HFF-Myc (cell line): ENCODE measurements at places on chromosomes 11 and 22.

DNA sequence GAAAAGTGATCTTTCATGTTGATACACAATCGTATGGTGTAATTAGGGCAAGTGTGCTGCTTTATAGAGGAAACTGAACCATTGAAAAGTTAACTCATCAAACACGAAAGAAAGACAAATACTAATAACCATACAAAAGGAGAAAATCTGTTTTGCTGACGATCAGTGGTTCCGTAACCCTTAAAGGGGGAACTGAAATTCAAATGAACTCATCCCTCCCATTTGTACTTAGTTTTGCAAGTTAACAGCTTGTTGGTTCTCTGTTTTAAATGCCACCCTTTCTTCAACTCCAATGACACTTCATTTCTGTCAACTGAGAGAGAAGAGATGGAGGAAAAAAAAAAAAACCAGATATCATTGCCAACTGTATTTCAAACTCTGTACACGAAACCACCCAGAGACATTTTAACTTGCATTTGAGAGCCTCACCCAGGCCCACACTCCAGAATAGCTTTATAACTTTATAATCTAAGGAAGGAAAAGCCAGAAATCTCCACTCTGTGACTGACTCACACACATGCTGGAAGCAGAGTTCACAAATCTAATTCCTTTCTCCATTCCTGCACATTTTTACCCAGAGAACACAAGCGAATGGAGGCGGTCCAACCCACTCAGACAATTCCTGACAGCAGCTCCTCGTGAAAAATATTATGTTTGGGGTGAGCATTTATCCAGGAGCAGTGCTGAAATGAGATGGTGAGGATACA, 17.4 kb upstream of the CSNK2A3 start:
- DNase-seq: no peak

- no peak for DNase-seq
Measured at GRCh38 chr11:113392236-113392921, 4.8 kb downstream of the ANKK1 start.

DNA sequence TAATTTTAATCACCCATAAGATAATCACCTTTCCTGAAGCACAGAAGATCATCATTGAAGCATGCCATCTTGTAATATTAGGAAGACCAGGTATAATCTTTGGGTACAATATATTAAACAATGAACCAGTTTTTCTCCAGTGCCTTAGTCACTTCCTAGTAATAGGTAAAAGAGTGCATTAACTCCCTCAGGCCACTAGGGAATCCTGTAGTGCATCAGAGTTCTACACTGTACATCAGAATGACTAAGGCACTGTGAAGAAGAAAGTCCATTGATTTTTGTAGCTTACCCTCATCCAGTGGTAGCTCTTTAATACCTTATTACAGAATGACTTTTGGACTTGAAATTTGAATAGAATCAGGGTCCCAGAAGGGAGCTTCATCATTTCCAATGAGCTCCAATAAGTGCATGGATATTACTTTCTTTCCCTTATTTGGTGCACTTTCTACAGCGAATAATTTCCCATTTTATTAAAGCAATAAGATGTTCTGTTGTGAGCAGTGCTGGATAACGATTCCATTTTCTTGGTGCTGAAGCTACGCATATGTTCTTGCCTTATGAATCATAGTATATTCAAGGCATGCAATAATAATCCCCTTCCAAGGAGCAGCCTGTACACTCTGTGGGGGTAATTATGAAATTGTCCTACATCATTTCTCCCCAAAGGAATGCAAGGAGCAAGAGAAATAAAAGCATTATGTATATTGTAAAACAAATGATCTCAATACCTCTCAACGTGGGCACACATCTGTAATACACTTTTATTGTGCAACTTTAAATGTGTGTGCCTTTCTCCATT, 4.7 kb downstream of the C11orf87 start:
- no peak for DNase-seq

GRCh38 chr11:128603752-128604414, 16.5 kb upstream of the ETS1 start:
- no peak for DNase-seq

DNA sequence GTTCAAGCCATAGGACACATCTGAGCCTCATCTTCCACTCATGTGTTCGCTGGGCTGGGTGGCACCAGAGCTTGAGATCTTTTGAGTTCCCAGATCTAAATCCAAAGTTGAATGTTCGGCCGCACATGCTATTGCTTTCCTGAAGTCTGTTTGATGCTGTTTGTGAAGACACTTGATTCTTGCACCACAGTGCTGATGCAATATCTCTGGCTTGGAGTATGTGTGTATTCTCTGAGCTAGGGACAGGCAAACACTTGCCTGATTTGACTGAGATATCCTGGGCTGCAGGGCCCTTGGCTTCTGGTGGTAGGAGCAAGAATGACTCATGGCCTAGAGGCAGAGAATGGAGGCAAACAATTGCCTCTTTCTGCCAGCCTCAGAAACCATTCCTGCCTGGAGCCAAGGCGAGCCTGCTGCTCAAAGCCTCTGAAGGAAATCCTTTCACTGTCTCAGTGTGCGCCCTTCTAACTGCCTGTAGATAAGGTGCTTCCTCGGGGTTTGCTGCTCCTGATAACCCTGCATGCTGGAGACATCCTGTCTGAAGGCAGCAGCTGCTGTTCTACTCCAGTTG, 73.0 kb downstream of the CYB5R2 start:
- DNase-seq: no peak

GRCh38 chr22:36562261-36562835, 33.4 kb upstream of the EIF3D start:
- no peak for DNase-seq

- DNase-seq: no peak
Measured at GRCh38 chr22:37352481-37352880, 70.2 kb downstream of the CYTH4 start.

DNA sequence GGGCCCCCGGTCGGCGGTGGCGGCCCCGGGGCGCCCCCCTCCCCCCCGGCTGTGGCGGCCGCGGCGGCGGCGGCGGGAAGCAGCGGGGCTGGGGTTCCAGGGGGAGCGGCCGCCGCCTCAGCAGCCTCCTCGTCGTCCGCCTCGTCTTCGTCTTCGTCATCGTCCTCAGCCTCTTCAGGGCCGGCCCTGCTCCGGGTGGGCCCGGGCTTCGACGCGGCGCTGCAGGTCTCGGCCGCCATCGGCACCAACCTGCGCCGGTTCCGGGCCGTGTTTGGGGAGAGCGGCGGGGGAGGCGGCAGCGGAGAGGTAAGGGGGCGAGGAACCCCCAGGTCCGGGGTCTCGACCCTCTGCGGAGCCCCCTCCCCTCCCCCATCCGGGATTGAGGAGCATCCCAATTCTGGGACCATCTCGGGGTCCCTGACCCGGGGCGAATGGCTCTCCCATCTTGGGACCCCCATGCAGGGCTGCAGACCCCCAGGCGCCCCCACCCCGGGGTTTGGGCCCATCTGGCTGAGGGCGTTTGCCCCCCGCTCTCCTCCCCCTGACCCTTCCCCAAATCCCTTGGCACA, 431 bp downstream of the KMT2A start:
- DNase-seq: no peak

DNA sequence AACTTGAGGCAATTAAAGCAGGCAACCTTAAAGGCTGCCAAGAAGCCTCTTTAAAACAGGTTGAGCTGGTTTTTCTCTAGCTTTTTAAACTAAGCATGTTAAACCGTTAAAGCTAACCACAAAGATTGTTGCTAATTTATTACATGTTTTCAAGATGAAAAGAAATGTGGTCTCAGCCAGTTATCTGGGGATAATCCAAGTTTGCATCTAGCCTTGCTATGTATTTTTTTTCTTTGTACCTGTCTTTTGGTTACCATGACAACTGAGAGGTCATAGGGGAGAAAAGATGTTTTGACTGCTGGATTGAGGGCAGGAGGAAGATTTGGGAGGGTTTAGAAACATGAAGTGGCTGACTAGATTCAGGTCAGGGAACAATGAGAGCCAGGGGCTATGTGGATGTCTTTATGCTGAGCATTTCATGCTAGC, 19.2 kb upstream of the PGM2L1 start:
- DNase-seq: peak; percentile 74

DNA sequence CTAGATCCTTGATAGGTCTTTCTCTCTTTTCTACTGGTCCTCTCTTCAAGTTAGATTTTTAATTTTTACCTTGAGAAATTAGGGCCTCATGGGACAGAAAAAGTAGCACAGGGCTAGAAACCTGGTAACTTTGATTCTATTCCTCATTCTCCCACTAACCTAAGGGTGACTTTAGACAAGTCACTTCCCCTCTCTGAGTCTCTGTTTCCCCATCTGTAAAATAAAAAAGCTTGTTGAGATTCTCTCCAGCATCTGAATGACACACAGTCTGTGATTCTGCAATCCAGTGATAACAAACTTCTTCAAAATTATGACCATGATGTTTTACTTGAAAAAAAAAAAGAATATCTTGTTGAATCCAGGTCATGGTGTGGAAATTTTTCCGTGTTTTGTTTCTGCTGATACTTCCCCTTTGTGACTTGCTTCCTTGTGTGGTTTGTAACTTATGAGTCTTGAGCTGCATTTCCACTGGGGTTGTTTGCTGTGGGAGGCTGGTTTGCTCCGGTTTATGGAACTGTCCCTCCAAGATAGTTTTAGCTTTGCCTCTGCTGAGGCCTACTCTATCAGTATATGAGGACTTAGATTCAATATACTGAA, 9.8 kb upstream of the MPEG1 start:
- DNase-seq: no peak

DNA sequence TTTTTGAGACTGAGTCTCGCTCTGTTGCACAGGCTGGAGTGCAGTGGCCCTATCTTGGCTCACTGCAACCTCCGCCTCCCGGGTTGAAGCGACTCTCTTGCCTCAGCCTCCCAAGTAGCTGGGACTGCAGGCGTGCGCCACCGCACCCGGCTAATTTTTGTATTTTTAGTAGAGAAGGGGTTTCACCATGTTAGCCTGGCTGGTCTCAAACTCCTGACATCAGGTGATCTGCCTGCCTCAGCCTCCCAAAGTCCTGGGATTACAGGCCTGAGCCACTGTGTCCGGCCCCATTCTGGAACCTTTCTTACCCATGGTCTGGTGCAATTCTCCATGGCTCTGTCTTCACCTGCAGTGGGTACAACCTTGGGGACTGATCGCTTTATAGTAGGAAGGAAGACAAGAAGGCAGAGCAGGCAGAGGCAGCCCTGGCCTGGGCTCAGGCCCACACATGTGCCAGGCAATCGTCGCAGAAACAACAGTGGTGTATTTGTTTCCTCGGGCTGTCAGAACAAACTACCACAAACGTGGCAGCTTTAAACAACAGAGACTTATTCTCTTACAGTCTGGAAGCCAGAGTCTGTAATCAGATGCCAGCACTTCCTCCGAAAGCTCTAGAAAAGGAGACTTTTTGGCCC, 4.0 kb upstream of the PTGDR2 start:
- no peak for DNase-seq

- no peak for DNase-seq
Measured at GRCh38 chr22:25555586-25555985, 8.9 kb upstream of the GRK3 start.
